Renal cortical epithelial cell (primary cell): ENCODE measurements at places on chromosomes 11 and 22. TPM values are rescaled to one million over a fixed set of nuclear protein-coding genes. Genes with fewer than 3 reads are reported as not detected.
A peak's percentile ranks its signal among the peaks of the same experiment; 100 is the strongest.

GRCh38 chr11:74522776-74523175 lies 29.3 kb upstream of the LIPT2 start:
- no peak for DNase-seq

- DNase-seq: no peak
Measured at GRCh38 chr11:10076458-10077141, 217.4 kb downstream of the SBF2 start.

- DNase-seq: no peak
Measured at GRCh38 chr11:67052891-67053290, 3.8 kb upstream of the RHOD start.

- DNase-seq: no peak
Measured at GRCh38 chr22:19529811-19530210, 5.6 kb upstream of the CLDN5 start.

- no peak for DNase-seq
Measured at GRCh38 chr11:130902380-130902779, 13.9 kb downstream of the SNX19 start.

GRCh38 chr11:106691807-106692365 lies 326.4 kb downstream of the GUCY1A2 start:
- peak; percentile 12 for DNase-seq

DNA sequence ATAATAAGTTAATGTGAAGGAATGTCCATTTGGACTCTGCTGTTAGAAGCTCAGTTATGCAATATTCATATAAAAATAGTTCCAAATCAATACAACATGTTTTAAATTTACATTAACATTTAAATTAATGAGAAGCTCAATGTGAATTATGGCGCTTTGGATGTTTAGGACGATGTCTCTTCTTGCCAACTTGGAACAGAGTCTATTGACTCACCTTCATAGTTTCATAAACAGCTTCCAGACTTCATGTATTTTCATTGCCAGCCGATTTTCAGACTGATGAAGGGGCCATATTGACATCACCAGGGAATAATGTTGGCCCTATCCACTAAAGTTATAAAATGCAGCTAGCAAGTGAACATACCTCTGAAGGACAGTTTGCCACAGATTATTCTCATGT lies 1136.2 kb downstream of the LRRC4C start:
- no peak for DNase-seq

GRCh38 chr22:48884786-48885185 lies 942.9 kb downstream of the BRD1 start:
- DNase-seq: no peak

DNA sequence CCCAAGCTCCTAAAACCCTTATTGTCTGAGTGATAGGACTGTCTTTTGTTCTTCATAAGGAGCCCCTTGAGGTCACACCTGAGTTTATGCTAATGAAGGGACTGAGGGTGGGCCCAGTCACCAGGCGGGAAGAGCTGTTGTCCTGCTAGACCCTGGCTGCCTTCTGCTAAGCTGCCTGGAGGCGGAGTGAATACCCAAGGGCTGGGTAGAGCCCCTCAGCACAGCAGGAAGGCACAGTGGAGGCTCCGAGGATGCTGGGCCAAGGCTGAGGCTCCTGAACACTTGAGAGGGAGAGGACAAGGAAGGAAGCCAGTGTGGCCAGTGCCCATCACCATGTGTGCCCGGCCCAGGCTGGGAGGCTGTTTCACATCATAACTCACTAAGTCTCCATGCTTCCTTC lies 4.8 kb upstream of the PHF21B start:
- no peak for DNase-seq

DNA sequence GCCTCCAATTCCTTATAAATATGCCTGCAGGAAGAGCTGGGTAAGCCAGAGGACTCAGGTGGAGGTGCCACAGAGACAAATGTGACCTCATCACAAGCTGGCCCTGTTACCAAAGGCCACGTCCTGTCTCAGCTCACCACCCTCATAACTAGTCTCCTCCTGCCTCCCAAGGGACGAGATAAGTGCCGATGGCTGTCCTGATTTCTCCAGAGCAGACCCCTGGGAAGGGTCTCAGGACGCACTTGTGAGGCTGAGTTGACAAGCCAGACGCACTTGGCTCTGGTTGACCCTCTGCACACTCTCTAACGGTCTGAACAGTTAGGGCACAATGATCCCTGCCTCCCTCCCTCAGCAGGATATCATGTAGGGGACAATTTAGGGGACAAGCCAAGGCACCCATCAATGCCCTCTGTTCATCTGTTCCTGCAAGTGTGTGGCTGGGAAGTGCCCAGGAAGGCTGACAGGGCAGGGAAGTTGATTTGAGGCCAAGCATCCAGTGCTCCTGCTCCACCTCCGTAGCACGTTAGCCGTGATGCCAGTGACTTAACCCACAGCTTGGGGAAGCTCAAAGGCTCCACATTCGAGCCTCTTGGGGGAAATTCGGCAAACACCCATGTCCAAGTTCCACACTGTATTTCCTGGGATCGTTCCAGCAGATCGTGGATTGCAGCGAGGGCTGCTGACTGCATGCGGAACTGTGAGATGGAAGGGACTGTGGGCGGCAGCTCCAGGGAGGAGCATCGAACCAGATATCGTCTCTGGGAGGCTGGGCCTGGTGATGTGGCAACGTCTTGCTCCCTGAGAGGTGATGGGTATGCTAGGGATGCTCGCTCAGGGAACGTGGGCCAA lies 2.8 kb downstream of the SMIM38 start:
- DNase-seq: no peak

GRCh38 chr11:121417055-121417551 lies 35.0 kb upstream of the SORL1 start:
- DNase-seq: peak; percentile 98

DNA sequence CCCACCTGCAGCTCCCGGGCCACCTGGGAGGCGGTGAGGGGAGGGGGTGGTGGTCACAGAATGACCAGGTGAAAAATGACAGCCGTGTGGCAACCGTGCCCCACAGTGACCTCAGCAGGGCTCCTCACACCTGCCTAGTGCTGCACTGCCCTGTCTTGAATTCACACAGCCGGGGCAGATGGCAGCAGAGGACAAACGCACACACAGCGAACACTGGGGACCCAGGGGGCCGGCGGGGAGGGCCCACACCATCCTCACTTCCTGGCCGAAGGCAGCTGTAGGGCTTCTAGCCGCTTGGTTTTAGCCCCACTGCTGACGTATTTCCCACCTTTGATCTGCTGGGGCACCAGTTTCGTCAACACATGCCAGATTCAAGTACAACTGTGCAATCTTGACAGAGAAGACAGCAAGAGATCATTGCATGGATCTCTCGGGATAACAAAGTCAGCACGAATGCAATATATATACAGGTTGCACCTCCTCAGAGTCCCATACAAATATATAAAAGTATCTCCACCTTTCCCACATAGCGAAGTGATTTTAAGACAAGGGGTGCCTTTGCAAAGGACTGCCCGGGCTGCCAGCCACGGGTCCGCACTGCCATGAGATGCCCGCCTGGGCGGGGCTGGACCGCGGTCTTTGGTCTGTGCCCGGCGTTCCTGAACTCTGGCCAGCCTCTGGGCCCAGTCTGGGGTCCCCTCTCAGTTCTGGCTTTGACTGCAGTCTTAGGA lies 26.9 kb downstream of the TRMU start:
- DNase-seq: no peak

GRCh38 chr11:68727783-68728182 lies 23.5 kb downstream of the TESMIN start:
- DNase-seq: no peak

GRCh38 chr11:116771935-116772334 lies 852 bp downstream of the BUD13 start:
- no peak for DNase-seq

DNA sequence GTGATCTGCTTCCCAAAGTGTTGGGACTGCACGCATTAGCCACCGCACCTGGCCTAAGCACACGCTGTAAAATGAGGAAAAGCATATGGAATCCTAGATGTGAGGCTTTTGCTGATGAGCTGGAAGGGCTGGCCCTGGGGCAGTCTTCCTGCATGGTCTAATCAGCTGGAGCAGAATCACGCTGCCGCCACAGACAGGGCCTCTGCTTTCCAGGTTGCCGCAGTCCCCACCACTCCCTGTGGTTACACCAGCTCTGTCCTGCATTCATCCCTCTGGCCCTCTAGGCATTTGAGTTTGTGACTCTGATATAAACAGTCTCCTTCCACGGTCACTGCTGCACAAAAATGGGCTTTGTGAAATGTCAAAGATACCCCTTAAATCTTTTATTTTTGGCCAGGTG lies 17.1 kb downstream of the RPS6KA4 start:
- no peak for DNase-seq

- DNase-seq: no peak
Measured at GRCh38 chr11:31822927-31823643, 12.0 kb upstream of the PAX6 start.

GRCh38 chr11:132064987-132065620 lies 694.7 kb downstream of the NTM start:
- DNase-seq: peak; percentile 98

DNA sequence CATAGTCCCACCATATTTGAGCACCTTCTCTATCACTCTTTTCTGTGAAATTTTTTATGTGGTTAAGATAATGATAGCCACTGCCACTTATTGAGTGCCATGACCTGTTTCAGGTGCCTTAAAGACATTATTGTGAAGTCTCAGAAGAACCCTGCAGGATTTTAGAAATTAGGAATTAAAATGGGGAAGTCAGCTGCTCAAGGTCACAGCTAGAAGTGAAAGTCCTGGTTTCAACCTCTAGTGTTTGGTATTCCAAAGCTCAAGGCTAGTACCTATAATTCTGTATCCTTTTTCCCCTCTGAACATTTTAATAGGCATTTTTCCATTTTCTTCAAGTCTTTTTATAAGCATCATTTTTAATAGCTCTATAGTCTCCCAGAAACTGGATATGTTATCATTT lies 9.0 kb upstream of the RRM1 start:
- DNase-seq: no peak

- peak; percentile 45 for DNase-seq
Measured at GRCh38 chr22:41862160-41862529, 29.2 kb downstream of the SREBF2 start.

GRCh38 chr11:117515892-117516787 lies 188.5 kb downstream of the CEP164 start:
- DNase-seq: no peak

DNA sequence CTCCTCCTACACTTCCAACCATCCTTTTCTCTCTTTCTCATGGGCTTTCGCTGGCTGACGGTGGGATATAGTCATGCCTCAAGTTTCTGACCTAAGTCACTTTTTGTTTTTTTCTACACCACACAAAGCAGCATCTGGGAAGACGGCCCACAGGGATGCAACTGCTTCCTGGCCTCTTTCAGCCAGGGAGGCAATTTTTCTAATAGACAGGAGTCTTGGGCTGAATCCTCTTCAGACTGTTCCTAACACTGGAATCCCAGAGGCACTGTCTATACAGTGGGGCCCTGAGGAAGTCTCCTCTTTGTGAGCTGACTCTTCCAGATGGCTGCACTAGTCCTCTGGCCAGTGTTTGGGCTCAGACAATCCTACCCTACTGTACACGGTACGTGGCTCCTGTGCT lies 39.7 kb upstream of the OLFML1 start:
- no peak for DNase-seq

DNA sequence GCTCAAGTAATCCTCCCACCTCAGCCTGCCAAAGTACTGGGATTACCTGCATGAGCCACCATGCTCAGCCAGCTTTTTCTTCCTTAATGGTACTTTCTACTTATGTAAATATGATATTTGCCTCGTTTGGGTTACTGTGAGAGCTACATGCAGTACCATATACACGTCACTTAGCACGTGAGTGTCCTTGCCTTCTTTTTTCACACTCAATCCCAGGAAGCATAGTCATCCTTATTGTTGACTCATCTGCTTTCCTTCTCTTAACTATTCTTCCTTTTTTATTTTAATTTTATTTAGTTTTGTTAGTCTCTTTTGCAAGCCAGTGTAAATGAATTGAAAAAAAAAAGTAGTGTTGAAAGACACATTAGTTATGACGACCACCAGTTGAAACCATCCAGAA lies 205.9 kb downstream of the HIPK3 start:
- no peak for DNase-seq

- DNase-seq: no peak
Measured at GRCh38 chr11:5246772-5247471, 2.7 kb downstream of the HBG1 start.

DNA sequence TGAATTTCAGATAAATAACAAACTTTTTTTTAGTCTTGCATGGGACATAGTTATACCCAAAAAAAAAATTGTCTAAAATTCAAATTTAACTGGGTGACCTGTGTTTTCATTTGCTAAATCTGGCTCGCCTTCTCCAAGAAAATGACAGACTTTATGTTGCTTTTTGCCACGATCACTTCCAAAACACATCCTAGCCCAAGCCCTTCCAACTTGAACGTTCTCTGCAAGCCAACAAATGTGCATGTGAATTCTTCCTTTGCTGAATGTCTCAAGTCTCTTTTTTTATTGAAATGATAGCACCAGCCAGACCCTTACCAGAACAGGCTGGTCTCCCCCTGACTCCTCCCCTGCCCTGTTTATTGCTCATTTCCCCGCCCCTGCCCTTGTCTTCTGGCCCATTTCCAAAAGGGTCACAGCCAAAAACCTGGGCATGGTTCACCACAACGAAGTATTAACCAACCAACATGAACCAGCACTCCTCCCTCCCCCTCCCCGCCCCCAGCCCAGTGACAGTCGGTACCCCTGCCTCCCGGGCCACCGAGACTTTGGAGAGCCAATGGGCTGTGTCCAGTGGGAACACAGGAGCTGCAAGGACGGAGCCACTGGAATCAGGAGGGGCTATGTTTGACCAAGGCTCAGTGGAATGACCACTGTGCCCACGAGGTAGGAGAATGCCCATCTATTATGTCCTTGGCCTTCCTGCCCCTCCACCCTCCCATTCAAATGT lies 63.2 kb downstream of the BTG4 start:
- no peak for DNase-seq

RFPL1 gene
- not detected in 2 replicates for total RNA-seq

GGTLC2 gene
- not detected in 2 replicates for total RNA-seq

CD248 gene
- under 0.01 TPM in 1 of 2 replicates, not detected in the other for total RNA-seq

ENTHD1 gene
- total RNA-seq: not detected in 2 replicates

CREB3L1 gene
- 2.1 and 6.7 TPM in 2 replicates for total RNA-seq

TMPRSS5 gene
- not detected in 2 replicates for total RNA-seq

CABP4 gene
- total RNA-seq: not detected in 2 replicates

OR8D1 gene
- not detected in 2 replicates for total RNA-seq
